Prostate gland (tissue), 2 donors: ENCODE measurements at places on chromosomes 4 and X. TPM values are rescaled to one million over a fixed set of nuclear protein-coding genes. Genes with fewer than 3 reads are reported as not detected.

The MAGED2 gene
- 304 TPM for total RNA-seq

The AMBN gene
- not detected for total RNA-seq

The SLC4A4 gene
- 89.2 TPM for total RNA-seq

The IL2 gene
- not detected for total RNA-seq

The FMR1NB gene
- not detected for total RNA-seq
